AML-193 (cell line): ENCODE measurements at places on chromosomes 3 and 15.

GRCh38 chr15:46034755-46035154 lies 399.9 kb downstream of the SQOR start:
- no peak for DNase-seq

GRCh38 chr15:70252056-70252950 lies 154.6 kb upstream of the TLE3 start:
- DNase-seq, result no peak

DNA sequence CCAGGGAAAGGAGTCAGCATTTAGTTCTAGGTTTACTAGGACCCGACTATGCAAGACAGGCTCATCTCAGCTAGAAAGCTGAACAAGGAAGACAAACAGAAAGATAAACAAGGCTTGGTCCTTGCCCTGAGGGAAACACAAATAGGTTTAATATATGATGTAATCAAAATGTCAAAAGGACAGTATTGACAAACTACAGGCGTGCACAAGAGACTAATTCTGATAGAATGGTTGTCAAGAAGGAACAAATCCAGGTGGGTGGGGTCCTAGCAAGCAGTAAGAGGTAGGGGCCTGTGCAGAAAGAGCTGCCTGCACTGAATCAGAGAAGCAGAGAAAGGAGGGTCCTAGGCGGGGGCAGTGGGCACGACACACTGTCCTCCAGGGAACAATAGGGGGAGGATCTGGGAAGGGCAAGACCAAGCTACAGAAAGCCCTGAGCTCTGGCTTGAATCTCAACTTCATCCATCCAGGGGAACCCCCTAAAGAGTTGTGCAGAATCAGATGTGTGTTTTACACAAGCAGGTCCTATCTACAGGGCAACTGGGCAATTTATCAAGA lies 23.4 kb downstream of the RFTN1 start:
- DNase-seq, result no peak

DNA sequence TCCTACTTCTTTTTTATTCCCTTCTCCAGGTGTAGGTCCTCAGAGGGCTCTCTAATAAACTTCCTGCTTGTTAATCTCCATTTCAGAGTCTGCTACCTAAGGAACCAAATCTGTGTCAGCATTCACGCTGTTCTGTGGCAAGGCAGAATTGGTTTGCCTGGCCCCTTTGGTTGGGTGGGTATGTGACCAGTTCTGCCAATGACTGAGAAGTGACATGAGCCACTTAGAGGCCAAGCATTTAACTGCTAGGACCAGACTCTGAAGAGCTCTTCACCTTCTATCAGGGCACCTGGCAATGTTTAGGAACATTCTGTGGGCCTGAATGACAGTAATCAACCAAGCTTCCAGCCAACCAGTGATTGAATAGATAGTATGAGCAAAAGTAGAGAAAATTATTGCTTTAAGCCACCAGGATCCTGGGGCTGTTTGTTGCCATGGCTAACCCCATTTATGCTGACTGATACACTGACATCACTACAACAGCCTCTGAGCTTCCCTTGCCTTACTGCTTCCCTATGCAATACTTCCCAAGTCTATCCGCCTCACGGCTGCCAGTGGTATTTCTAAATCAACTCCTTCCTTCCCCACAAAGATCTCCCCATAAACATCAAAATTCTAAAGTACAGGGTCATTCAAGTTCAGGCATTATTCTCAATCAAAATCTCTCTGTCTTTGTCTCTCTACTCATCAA lies 7.6 kb downstream of the FRMD4B start:
- DNase-seq, result no peak

DNA sequence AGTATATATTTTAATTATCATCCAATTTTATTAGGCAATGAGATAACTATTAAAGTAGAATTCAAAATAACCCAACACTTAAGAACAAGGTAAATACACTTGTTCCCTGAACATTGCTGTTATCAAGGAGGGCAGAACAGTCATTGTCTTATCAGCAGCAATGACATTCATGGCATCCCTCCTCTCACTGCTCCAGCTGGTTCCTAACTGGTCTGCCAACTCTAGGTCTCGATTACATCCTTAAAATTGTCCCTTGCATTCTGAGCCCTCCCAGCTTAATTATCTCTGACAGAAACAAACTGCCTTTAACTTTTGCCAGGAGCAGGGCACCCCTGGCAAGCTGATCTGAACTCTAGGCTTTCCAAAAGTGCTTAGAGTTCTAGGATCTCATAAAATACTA lies 14.0 kb upstream of the DYNC1LI1 start:
- no peak for DNase-seq
